ENCODE measurements at places on chromosomes 3 and 15.

- no peak for DNase-seq
Observed at GRCh38 chr3:130576375-130577266, 59.6 kb downstream of the COL6A6 start.

GRCh38 chr3:141487521-141488252 is 860 bp downstream of the RASA2 start:
- DNase-seq = peak; percentile 84

DNA sequence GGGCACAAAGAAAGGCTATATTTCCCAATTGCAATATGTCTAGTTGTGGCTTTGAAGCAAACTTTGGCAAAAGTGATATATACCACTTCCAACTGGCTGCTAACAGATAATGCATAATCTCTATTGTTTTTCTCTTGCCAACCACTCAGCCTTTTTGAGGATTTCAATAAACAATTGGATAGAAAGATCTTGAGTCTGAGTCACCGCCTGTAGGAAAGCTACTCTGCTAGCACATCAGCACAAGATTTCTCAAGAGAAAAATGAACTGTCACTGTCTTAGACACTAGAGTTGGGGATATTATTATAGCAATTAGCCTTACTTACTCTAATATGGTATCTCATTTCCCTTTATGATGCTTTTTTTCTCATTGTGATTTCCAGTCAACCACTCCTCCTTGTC is 119.7 kb downstream of the SST start:
- no peak for DNase-seq

DNA sequence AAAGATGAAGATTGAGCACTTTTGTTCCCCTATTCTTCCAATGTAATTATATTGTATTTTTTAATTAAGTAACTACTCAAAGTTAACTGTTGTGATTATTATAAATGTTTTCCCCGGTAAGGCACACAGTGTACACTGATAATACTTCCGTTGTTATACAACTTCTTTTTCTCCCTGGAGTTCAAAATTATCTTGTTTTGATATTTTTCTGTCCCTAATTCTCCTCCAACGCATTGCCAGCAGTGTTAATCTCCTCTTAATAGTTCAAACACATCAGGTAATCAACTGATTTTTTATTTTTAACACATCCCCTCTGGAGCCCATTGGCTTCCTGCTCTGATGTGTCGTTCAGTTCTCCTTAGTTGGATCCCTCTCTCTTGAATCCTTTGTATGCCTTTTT is 32.3 kb upstream of the MFSD1 start:
- no peak for DNase-seq

DNA sequence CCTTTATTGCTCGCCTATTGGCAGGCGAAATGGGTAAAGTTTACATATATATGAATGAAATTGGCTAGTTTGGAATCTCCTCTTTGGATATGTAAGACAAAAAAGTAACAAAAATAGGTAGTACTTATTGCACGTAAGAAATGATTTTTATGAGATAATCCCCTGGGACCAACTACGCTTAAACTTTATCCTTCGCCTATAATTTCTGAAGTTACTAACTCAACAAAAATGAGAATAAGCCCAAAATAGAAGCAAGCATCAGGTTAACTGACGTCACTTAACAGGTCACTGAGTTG is 438 bp upstream of the SLC49A4 start:
- no peak for DNase-seq

DNA sequence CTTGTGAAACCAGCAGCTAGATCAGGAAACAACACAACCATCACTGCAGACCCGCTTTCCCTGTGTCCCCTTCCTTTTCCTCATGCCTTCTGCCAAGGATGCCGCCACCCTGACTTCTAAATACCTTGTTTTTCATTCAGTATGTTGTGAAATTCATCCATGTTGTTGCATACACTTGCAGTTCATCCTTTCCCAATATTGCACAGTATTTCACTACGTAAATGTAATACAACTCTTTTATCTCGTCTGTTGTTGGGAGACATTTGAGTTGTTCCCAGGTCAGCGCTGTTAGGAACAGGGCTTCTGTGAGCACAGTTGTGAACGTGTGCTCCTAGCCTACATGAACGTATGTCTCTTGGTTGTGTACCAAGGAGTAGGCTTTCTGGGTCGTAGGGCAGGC is 24.2 kb downstream of the TLNRD1 start:
- DNase-seq = no peak

DNA sequence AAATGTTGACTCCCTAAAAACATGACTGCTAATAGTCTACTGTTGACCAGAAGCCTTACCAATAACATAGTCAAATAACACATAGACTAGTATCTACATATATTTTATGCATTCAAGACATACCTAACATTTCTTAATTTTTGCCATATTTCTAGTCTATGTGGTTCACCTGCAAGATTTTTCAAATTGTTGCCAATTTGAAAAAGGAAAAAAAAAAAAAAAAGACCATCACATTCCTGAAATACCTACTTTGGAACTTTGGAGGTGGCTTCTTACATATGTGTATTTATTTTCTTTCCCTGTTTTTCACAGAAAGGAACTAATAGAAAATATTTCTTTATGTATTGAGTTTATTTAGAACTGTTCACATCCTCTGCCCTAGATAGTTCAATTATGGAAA is 13.4 kb upstream of the ATP13A3 start:
- DNase-seq = no peak

All from ascending aorta (tissue), 2 donors.